ENCODE measurements at places on chromosomes 11 and 22.
A peak's percentile ranks its signal among the peaks of the same experiment; 100 is the strongest.

DNA sequence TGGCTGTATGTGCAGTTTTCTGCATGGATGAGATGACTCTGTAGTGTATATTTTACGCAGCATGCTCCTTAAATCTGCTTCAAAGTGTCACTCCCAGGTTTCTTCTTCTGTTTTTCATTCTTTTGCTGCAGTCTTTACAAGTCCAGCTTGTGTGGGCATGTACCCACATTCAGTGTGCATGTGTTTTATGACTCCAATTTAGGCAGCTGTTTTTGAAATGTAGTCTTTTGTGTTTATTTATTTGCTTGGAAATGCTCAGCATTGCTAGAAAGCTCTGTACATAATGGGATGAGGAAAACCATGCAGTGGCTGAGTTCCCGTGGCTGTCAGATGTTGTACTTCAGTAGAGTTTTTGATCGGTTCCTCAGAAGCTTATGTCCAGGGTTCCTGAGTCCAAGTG is 138.5 kb downstream of the ARHGAP42 start:
- no peak for DNase-seq

- DNase-seq, result no peak
Observed at GRCh38 chr11:84673753-84674152, 953.4 kb downstream of the DLG2 start.

GRCh38 chr11:57521116-57521515 is 5.6 kb upstream of the SLC43A1 start:
- DNase-seq, result no peak

DNA sequence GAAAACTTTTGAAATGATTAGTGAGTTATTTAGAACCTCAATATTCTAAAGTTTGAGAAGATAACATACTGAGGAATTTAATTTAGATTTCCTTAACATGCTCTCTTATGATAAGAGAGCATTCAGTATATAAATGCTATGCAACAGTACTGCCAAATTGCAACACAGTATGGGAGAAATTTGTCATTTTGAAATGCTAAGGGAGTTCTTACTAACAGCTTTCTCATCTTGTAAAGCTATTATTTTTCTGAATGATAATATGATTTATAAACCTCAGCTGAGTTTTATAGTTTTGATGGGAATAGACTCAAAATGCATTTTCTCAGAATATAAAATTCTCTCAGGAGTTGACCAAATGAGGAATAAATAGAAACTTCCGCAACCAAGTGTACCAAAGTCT is 108.4 kb downstream of the SPON1 start:
- no peak for DNase-seq

GRCh38 chr11:56910785-56911184 is 77.9 kb upstream of the OR5AK2 start:
- no peak for DNase-seq

GRCh38 chr11:15829312-15829711 is 527.0 kb downstream of the SOX6 start:
- no peak for DNase-seq

- DNase-seq, result no peak
Observed at GRCh38 chr22:42321908-42322561, 51.6 kb upstream of the TCF20 start.

- DNase-seq, result no peak
Observed at GRCh38 chr11:123308077-123308476, 113.0 kb upstream of the CLMP start.

- no peak for DNase-seq
Observed at GRCh38 chr11:6895010-6895409, 2.7 kb upstream of the OR2D2 start.

- DNase-seq, result no peak
Observed at GRCh38 chr22:33255791-33256190, 197.6 kb upstream of the SYN3 start.

- DNase-seq, result no peak
Observed at GRCh38 chr22:18110954-18111758, 547 bp downstream of the TUBA8 start.

DNA sequence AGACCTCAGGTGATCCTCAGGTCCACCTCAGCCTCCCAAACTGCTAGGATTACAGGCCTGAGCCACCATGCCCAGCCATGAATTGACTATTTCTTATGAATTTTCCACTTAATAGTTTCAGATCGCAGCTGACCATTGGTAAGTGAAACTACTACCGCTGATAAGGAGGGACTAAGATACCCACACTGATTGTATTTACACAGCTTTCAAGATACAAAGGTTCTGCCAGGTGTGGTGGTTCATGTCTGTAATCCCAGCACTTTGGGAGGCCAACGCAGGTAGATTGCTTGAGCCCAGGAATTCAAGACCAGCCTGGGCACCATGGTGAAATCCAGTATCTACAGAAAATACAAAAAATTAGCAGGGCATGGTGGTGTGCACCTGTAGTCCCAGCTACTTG is 3.9 kb downstream of the CHEK2 start:
- DNase-seq, result no peak

GRCh38 chr22:38317122-38317994 is at the start of gene CSNK1E:
Gene CSNK1E (minus strand): TSS chr22:38317433. CDS start chr22:38314157, 3,276 bp downstream.
- DNase-seq, result no peak

DNA sequence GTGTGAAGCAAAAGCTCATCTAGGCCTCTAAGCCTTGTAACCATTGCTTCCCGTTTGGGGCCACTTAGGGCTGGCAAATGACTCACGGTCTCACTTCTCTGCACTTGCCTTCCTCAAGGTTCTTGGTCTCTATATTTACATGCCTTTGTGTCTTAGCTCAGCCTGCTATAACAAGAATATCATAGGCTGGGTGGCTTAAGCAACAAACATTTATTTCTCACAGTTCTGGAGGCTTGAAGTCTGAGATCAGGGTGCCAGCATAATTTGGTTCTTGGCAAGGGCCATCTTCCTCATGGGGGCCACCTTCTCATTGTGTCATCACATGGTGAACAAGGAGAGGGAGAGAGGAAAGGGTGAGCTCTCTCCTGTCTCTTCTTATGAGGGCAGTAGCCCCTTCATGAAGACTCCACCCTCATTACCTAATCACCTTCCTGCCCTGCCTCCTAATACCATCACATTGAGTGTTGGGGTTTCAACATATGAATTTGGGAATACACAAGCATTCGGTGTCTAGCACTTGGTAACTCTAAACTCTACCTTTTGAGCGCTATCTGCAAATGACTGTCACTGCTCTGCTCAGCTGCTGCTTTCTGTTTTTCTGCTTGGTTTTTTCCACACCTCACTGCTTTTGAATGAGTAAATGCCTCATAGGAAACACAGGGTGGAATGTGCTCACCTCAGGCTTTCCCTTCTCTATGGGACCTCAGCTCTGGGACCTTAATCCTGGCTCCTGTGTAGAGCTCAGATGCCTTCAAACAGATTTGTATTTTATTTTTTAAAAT is 16.2 kb upstream of the ME3 start:
- peak; percentile 32 for DNase-seq

- peak; percentile 81 for DNase-seq
Observed at GRCh38 chr22:32985899-32986765, 72.0 kb downstream of the SYN3 start.

GRCh38 chr11:80816966-80817365 is 1376.1 kb upstream of the TENM4 start:
- no peak for DNase-seq

- no peak for DNase-seq
Observed at GRCh38 chr11:117883063-117883462, 6.6 kb upstream of the FXYD6 start.

- no peak for DNase-seq
Observed at GRCh38 chr22:22513619-22514018, 5.1 kb upstream of the ZNF280B start.

DNA sequence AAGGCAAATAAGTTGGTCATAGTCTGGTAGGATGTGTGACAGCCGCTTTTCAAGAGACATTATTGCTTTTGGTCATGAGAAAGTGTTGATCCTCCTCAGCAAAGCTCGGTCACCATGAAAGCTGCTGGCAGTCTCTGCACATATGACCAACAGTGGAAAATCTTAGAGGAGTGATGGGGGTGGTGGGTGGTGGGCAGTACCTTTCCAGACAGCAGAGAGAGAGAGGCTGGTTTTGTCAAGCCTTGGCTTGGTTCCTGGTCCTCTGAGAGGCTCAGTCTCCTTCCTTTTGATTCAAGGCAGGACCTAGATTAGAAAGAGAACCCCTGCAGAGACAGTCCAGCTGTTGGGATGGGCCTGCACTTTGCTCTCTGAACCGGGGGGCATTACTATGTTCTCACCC is 20.0 kb upstream of the VSIG10L2 start:
- DNase-seq, result no peak

DNA sequence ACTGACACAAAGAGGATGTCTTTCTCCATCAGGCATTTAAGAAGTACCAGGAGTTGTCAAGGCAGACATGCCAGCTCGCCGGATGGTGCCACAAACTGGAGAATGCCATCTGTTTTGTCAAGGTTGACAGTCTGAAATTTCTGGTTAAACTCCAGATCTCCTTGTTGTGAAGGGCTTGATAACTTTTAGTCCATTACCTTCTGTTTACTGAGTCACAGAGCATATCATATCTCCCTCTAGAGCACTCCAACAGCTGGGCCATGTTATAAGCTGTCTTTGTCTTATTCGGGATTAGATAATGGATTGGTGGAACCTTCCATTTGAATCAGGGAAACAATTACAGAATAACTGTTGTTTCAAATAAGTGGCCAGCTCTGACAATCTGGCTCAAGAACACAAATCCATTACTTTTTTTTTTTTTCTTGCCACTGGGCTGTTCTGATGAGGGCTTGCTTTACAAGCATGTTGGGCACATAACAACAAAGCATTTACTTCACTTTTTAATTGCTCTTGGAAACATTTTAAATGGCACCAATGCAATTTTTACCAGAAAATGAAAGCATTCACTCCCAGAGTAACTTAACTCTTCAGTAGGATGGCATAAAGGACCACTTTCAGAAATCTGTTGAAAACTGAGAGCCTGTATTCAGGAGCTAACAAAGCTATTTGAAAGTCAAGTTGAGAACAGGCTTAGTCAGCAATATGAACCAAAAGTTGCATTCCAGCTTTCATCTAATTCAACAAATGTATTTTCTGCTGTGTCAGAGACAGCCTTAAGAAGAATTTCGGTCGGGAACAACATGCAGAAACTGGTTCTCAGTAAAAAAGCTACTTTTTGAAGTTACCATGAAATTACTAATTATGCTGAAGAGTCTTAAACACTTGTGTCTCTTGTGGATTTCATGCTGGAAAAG is 227.6 kb upstream of the PITPNB start:
- no peak for DNase-seq

GRCh38 chr22:30989474-30989873 is 20.4 kb downstream of the TUG1 start:
- DNase-seq, result no peak

GRCh38 chr22:36339171-36340065 is 48.3 kb downstream of the MYH9 start:
- DNase-seq, result peak; percentile 68

DNA sequence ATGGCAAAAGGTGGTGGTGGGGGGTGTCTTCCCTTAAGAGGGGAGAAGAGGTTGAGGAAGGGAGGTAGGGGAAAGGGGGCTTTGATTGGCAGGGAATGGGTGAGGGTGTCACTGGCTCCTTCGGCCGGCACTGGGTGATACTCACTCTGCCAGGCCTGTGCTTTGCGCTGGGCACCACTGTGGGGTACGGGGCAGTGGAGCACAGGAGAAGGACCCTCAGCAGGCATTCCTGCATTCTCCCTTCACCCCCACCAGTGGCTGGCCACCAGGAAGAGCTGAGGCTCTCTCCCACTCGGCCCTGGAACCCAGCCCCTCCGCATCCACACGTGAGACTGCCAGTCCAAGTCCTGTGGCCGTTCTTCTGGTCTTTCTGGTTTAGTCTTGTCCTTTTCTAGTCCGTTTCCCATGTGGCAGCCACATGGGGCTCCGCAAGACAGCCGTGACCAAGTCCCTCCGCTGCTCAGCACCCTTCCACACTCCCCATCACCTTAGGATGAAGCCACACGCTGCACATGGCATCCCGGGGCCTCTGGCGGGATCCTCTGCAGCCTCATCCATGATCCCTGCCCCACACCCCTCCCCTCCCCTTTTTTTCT is 8.0 kb downstream of the CAPN5 start:
- no peak for DNase-seq

DNA sequence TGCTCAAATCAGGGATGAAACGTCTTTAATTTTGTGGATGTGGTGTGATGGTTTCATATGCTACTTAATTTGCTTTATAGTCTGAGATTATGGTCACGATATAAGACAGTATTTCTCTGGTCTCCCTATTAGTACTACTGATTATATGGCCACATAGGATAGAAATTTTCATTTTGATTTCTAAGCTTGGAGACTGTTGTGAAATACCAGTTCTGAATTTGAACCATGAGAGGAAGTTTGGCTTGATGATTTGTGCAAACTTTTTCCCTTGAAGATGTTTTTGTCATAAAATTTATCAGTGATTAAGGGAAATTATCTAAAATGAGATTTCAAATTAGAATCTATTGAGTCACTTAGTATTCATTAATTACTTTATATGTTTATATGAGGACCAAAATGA is 2.7 kb downstream of the RNF169 start:
- DNase-seq, result no peak

DNA sequence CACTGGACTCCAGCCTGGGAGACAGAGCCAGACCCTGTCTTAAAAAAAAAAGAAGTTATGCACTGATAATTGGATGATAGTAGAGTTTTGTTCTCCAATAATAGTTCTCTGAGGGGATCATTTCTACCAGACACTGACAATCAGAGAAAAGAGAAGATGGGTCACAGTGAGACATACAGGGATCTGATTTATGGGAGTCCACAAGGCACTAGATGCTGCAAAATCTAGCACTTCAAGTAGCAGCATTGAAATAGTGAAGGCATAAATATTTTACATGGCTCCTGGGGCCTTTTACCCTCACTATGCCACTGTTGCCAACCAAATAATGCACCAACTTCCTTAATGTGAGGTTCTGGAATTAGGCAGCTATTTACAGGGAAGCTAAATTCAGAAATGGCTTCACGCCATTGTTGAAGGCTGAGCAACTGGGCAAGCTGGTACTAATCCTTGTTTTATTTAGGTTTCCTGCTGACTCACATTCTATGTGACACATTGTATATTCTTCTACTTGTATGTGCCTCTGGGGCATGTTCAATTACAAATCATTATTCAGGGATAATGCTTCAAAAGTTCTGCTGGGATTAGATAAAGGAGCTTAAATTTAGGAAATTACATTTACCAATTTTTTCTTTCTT is 38.2 kb upstream of the ABTB2 start:
- no peak for DNase-seq

DNA sequence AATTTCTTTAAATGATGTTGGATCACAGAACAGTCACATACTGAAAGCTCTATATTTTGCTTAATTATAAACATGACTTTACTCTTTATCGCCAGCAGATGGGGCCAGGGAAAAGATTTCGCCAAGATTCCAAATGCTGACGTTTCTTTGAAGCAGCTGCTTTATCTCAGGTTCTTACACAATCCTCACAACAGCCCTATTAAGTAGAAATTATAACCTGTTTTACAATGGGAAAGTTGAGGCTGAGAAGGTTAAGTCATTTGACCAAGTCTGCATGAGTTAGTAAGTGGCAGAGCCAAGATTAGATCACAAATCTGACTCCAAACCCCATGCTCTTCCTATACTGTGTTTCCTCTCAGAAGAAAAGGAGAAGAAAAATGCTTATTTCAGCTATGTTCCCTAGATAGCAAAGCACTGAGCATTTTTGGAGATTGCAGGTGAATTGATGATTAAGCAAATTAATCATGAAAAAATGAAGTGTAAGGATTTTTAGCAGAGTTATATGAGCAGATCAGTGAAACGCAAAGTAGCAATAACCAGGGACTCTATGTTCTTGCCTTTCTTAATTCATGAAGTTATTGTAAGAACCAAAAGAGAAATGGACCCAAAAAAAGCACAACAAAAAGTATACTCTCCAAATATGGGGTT is 79.0 kb downstream of the AASDHPPT start:
- DNase-seq, result no peak

- no peak for DNase-seq
Observed at GRCh38 chr11:38046571-38047135, 1448.6 kb upstream of the RAG2 start.

GRCh38 chr11:11973361-11973800 is 35.0 kb downstream of the DKK3 start:
- DNase-seq, result no peak
